ENCODE measurements at places on chromosomes 7 and 10. TPM values are rescaled to one million over a fixed set of nuclear protein-coding genes. Genes with fewer than 3 reads are reported as not detected.

The IPMK gene
- total RNA-seq: 4.4 TPM

- peak; percentile 77 for DNase-seq
Observed at GRCh38 chr7:24572997-24573553, at the start of gene PALS2. Gene PALS2, plus strand, starts transcription at chr7:24573452. Its CDS starts 50,216 bp downstream, at chr7:24623668.

The CCDC7 gene
- total RNA-seq: 3.3 TPM

- DNase-seq: no peak
Observed at GRCh38 chr7:74683799-74684198, 26.3 kb downstream of the GTF2I start.

The INA gene
- total RNA-seq: 0.37 TPM

The MLXIPL gene
- total RNA-seq: 0.03 TPM

GRCh38 chr7:16344927-16345326 lies 76.4 kb downstream of the CRPPA start:
- no peak for DNase-seq

- peak; percentile 60 for DNase-seq
Observed at GRCh38 chr7:129853661-129854268, 99.0 kb downstream of the UBE2H start.

GRCh38 chr10:56934515-56934914 lies 573.5 kb upstream of the ZWINT start:
- DNase-seq: no peak

The SPACDR gene
- total RNA-seq: not detected

The ANK3 gene
- 2.0 TPM for total RNA-seq

- DNase-seq: peak; percentile 84
Observed at GRCh38 chr7:1473864-1474512, 14.7 kb upstream of the MICALL2 start.

The PRPS1L1 gene
- total RNA-seq: not detected

DNA sequence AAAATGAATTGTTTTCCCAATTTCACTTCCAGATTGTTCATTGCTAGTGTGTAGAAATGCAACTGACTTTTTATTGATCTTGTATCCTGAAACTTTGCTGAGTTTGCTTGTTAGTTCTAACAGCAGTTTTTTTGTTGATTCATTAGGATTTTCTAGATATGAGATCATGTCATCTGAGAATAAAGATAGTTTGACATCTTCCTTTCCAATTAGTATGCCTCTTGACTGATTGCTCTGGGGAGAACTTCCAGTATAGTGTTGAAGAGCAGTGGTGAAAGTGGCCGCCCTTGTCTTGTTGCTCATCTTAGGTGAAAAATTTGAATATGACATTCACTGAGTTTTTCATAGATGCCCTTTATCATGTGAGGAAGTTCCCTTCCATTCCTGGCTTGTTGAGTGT lies 11.9 kb upstream of the SUN1 start:
- no peak for DNase-seq

The SFRP5 gene
- total RNA-seq: 0.21 TPM

The PCDH15 gene
- 0.34 TPM for total RNA-seq

The ITPRID1 gene
- not detected for total RNA-seq

DNA sequence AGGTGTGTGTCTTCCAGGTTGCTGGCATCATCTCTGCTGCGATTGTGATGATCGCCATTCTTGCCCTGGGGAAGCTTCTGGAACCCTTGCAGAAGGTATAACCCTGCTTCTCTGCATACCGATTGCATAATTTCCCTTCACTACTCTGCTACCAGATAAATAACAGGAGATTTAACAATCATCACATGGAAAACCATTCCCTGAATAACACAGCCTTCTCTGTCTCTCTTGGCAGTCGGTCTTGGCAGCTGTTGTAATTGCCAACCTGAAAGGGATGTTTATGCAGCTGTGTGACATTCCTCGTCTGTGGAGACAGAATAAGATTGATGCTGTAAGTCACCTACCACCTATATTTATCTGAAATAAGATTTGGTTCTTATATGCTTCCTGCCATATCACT lies 33.8 kb downstream of the SLC26A4 start:
- peak; percentile 97 for DNase-seq

DNA sequence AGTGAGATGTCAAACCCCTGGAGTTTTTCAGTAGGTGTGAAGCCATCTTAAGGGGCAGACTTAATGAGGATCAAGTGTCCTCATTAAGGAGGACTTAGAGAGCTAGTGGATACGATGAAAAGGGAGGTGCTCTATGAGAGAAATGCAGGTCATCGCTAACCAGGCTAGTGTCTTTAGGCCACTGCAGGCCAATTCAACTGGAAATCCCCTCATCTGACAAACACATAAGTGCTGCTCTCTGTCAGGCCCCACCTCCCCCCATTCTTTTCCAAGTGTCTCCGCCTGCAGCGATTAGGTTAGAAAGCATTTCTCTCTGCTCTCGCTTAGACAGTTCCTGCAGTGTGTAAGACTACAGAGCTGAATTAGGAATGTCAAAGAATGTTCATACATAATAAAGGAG lies 33.7 kb downstream of the RBM28 start:
- no peak for DNase-seq

DNA sequence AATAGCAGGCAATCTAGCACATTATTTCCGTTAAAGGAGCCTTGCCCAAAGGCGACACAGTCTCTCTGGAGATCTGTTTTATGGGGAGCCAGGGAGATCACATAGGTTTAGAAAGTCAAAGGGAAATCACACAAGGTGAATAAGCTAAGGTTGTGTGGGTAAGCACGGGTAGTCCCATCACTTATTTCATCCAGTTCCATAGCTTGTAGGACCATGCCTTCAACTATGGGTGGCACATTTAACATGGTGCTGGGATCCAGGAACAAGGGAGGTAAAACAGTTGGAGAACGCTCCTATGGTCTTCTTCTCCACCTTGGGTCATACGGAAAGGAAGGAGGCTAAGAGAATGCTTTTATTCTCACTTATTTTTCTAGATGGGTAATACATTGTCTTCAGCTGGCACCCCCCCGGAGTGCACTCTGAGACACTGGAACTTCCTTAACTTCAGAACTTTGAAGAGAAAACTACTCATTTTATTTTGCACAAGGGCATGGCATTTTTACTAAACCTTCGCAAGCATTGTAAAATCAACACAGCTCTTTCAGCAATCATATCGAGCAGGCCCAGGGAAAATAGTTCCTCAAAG lies 435.4 kb downstream of the KIF20B start:
- no peak for DNase-seq

GRCh38 chr7:23893942-23894891 lies 184.2 kb downstream of the STK31 start:
- DNase-seq: no peak

DNA sequence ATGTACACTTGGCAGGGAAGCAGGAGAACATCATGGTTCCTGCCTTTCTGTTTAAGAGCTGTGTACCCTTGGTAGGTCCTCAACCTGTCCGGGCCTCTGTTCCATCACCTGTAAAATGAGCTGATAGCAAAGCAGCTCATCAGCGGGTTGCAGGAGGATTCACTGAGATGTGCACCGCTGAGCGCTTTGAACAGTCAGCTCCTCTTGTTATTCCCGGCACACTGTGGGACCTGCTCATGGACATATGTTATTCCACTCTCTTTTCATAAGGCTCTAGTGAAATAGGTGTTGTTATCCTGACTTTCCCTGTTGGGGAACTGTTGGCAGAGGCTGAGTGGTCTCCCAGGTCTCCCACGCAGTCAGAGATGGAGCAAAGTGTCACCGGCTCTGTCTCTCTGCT lies 497.5 kb upstream of the ZMIZ1 start:
- no peak for DNase-seq

DNA sequence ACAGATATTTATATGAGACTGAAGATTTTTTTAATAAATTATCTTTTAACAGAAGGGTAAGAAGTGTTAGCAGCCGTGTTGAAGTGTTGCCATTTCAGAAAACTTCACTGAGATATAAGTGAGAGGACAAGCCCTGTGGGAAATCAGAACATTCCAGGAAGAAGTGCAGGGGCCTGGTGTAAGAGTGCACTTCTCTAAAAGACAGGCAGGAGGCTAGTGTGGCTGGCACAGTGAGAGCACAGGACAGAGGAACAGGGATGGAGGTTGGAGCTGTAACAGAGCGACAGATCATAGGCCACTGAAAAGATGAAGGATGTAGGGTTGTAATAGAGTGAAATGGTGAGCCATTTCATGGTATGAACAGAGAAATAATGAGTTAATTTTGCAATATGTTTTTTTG lies 608.9 kb downstream of the SORCS1 start:
- no peak for DNase-seq

DNA sequence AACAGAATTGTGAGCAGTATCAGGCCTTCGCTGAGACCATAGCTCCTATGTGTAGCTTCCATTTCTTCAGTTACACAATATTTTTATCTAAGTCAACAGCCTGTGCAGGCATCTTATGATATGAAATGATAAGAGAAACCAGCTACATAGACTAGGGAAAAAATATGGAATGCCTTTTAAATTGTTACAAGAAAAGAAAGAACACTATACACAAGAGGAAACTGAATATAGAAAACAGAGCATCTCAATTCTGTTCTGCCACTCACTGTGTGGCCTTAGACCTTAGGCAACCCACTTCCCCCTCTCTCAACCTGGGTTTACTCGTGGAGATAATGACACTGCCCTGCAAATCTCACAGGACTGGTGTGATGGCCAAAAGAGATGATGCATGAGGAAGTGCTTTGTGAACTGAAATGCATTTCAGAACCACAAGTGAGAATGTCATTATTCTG lies 132.9 kb downstream of the LRRN3 start:
- no peak for DNase-seq

GRCh38 chr7:90773269-90773668 lies 177.1 kb downstream of the CDK14 start:
- DNase-seq: no peak

DNA sequence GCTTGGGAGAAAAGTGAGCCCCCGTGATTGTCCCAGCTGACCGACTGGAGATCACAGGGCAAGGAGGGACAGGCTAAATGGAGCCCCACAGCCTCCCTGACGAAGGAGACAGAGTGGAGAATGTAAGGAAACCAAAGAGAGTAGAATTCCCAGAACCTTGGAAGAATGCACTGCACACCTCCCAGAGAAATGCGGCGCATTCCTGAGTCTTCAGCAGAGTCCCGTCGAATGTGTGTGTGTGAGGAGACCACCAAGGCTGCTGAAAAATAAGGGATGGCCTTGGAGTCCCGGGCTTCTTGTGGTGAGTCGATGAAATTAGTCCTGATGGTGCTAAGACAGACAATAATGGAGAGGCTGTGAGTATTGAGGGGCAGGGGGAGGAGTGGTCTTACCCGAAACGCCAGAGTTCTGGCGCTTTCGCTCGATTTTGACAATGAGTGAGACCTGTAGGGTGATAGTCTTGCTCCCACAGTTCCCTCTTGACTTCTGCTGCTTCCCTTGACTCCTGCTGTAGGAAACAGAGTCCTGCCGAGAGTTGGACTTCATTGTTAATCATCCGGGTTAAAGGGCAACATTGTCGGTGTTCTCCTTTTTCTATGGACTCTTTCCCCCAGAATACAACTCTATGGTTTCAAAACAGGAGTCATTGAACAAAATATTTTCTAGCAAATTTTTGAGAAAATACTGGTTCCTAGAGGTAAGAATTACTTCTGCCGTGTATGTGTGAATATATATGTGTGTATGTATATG lies 103.2 kb downstream of the CNNM2 start:
- DNase-seq: peak; percentile 3

- no peak for DNase-seq
Observed at GRCh38 chr7:155422599-155423336, 35.2 kb upstream of the EN2 start.

DNA sequence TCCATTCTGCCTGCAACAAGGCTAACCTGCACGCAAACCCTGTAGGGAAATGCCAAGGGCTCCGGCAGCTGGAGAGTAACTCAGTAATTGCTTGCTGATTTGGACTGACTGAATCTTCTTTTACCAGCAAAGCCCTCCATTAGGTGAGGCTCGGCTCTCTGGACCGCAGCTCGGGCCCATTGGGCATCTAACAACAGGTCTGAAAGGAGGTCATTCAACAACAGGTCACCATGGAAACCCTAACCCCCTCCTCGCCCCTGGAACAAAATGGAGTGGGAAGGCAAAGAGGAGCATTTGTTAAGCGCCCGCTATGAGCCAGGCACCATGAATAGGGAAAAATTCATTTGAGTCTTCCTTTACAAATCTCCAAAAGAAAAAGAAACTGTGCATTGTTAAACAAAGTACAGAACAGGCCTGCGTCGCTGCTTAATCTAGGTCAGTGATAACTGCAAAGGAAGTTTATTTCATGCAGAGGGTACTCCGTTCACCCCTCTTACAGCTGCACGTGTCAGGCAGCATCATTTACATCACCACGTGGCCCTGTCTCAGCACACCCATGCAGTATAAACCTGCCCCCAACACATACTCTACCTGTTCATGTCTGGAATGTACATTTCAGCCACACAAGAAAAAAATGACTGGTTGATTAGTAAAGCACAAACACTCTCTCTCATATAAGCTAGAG lies 248.8 kb upstream of the NEBL start:
- no peak for DNase-seq

DNA sequence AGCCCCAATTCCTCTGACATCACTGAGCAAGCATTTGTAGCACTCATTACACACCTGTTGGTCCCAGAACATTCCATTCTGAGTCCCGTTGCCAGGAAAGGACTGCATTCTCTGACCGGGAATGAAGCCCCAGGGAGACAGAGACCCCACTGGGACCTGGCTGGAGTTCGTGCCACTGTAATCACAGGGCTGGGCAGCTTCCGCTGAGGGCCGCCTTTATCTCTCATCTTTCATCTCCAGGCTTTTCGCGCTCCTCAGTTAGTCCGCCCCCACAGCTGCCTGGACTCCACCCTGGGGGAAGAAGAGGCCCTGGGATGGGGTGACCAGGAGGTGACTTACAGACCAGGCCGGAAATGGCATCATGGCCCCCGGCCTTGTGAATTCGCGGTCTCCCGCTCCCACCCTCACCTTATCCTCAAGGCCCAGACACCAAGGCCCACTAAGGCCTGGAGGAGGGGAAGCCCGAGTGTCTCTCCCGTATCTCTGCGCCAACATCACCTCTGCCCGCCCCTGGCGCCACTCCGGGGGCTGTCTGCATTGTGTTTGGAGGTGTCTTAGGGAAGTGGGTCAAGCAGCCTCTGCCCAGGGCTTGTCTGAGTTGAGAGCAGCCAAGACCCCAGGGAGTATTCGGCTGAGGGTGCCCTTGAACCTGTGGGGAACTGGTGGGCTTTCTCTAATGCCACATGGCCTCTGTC lies 75.4 kb downstream of the PROSER2 start:
- DNase-seq: no peak

- no peak for DNase-seq
Observed at GRCh38 chr10:132403511-132404168, 6.6 kb downstream of the PWWP2B start.

- DNase-seq: peak; percentile 64
Observed at GRCh38 chr10:127649642-127650041, 87.3 kb upstream of the FOXI2 start.

- DNase-seq: peak; percentile 47
Observed at GRCh38 chr10:29926693-29927048, 132.7 kb downstream of the JCAD start.

GRCh38 chr10:14003517-14004184 lies 327.1 kb downstream of the FRMD4A start:
- DNase-seq: no peak

DNA sequence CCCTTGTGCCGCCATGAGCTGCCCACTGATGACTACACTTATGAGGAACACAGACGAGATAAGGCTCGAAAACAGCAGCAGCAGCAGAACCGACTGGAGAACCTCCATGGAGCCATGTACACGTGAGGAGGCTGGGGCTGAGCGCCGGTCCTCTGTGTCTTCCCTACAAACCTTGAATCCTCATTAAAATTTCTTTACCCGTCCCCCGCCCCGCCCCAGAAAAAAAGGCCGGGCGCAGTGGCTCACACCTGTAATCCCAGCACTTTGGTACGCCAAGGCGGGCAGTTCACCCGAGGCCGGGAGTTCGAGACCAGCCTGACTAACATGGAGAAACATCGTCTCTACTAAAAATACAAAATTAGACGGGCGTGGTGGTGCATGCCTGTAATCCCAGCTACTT lies 1.5 kb upstream of the RINT1 start:
- no peak for DNase-seq

Measured in SK-MEL-5 (cell line).